ENCODE measurements at places on chromosomes 11 and 22.

DNA sequence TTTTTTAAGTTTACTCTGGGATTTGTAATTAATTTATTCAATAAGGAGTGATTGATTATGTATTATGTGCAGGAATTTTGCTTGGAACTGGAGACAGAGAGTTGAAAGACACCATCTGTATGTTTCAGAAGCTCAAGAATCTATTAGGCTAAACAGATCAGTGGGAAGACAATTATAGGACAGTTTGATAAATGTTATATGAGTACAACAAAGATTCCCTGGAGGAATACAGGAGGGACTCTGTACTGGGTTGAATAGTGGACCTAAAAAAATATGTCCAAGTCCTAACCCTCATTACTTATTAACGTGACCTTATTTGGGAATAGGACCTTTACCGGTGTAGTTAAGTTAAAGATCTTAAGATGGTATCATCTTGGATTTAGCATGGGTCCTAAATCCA, 681.2 kb downstream of the NELL1 start:
- no peak for DNase-seq

DNA sequence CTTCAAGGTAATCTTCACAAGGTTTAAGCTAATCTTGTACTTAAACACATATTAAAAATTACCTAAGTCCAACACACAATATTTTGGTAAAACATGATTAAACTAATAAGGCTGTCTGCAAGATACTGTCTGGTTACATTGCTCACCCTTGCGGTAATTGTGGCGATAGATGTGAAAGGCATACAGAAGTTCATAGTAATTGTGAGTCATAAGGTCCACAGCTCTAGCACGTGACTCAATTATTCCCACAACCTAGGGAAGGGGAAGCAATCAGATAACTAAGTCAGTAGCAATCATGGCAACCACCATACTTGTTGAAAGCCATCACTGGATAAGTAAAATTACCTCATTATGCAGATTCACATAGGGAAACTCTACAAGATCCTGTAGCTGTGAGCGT, 30.5 kb upstream of the FNBP4 start:
- DNase-seq = no peak

GRCh38 chr11:106070606-106071005, 6.5 kb downstream of the KBTBD3 start:
- no peak for DNase-seq

- no peak for DNase-seq
Measured at GRCh38 chr22:20618488-20618887, 111.1 kb downstream of the MED15 start.

GRCh38 chr22:37335806-37336199, 53.5 kb downstream of the CYTH4 start:
- no peak for DNase-seq

- no peak for DNase-seq
Measured at GRCh38 chr11:91350931-91351330, 873.7 kb upstream of the FAT3 start.

GRCh38 chr22:50046019-50046415, 12.1 kb downstream of the TTLL8 start:
- DNase-seq = no peak

DNA sequence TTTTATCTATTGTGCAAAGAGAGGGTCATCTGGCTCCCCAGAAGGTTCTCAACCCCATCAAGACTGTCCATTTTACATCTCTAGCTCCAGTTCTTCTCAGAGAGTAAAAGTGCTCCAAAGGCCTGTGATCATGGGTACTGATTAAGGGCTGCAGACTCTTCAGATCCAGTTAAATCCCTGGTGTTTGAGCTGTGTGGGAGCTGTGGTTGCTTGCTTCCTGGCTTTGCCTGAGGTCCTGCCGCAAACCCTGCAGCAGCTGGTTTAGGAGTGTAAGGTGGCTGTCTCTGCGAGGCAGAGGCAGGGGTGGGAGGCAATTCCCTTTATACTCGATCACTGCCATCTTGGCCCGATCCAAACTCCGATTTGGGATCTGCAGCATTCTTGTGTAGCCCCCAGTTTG, 1.2 kb downstream of the MRPL17 start:
- DNase-seq = no peak

DNA sequence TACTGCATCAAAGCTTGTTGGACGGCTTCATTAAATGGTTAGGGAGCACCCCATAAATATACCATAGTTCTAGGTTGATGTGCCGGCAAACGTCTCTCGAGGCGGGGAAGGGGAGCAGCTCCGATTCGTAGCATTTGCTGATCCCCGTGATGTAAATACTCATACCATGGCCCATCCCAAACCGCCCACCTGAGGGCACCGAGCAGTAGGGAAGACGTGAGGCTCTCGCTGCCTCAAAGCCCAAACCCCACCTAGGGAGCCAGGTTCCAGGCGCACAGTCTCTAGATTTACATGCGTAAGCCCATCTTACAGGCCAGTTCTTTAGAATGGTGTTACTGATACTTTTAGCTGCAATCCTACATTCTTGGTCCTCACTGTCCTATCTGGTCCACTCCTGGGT, 124.0 kb downstream of the FEZ1 start:
- no peak for DNase-seq

DNA sequence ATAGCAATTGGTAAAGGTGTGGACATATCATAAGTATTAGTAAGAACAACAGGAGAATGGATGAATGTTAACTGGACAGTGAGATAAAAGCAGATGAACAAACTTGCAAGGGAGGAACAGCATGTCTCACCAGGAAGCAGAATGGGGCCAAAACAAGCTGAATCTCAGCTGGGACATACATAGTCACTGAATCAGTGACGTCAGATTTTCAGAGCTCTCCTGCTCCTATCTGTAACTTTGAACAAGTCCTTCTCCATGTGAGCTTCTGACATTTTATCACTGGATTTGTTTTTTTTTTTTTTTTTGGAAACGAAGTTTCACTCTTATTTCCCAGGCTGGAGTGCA, 118.7 kb downstream of the BBOX1 start:
- no peak for DNase-seq

- DNase-seq = no peak
Measured at GRCh38 chr22:19535001-19535400, 10.8 kb upstream of the CLDN5 start.

GRCh38 chr11:20597154-20597679, 2.2 kb upstream of the SLC6A5 start:
- no peak for DNase-seq

DNA sequence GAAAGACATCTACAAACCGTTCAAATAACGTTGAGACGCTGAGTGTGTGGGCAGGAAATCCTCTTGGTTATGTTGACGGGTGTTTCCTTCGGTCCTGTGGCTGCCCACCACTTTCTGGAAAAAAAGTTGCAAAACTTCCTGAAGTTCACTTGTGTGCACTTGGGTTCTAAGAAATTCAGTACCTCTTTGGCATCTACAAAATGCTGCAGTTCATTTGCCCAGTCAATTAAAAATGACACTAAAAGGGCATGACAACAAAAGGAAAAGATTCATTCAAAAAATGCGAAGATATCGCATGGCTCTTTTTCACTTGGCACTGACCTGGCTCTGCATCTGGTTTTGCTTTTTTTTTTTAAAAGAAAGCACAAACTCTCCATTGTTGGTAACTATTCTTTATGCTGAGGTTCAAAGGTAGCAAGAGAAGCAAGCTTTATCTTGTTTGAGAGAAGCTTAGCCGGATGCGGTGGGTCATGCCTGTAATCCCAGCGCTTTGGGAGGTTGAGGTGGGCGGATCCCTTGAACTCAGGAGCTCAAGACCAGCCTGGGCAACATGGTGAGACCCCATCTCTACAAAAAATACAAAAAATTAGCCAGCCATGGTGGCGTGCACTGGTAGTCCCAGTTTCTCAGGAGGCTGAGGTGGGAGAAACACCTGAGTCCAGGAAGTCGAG, 10.6 kb upstream of the XBP1 start:
- peak; percentile 57 for DNase-seq

GRCh38 chr22:36455571-36456463, 25.6 kb downstream of the TXN2 start:
- no peak for DNase-seq

- peak; percentile 16 for DNase-seq
Measured at GRCh38 chr22:28773461-28773867, 969 bp downstream of the CCDC117 start.

- DNase-seq = no peak
Measured at GRCh38 chr11:34839969-34840368, 76.2 kb downstream of the APIP start.

GRCh38 chr11:113174882-113175281, 139.5 kb upstream of the TTC12 start:
- DNase-seq = no peak

DNA sequence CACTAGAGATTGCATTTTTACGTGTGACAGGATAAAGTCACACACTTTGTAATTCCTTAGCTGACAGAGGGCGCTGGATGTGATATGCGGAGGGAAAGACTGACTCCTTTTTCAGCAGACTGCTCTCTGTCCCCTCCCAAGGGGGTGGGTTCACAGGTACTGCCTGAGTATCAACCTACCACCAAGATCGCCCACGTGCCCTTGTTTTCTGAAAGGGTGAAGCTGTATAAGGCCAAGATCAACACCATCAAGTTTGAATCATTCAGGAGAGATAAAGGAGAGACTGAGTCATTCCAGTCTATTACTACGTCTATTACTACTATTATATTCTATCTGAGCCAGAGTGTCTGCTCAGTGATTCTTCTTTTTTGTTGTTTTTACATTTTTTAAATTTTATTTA, 30.7 kb downstream of the BUD13 start:
- no peak for DNase-seq

- DNase-seq = no peak
Measured at GRCh38 chr11:81005595-81005994, 1564.8 kb upstream of the TENM4 start.

- DNase-seq = peak; percentile 43
Measured at GRCh38 chr11:61477727-61478148, 30.8 kb upstream of the LRRC10B start.

DNA sequence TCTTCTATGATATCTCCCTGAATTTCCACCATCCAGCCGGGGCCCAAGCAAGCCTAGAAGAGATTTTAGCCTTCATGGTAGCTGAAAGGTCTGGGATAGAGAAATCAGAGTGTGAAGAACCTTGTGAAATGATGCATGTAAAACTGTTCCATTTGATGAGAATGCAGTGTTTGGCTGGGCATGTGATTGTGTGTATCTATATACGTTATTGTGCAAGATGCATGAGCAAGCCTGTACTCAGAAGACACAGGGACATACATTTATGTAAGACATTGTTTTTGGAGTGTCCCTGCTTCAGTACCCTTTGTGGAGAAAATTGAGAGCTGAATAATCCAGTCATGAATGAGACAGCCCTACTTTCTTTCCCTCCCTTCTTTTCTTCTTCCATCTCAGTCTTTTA, 15.2 kb upstream of the OR52K2 start:
- no peak for DNase-seq

GRCh38 chr11:96254854-96255253, 88.1 kb downstream of the MAML2 start:
- DNase-seq = peak; percentile 24

GRCh38 chr22:29079218-29079901, 6.5 kb downstream of the KREMEN1 start:
- peak; percentile 17 for DNase-seq

GRCh38 chr22:43114958-43115357, 4.4 kb downstream of the BIK start:
- DNase-seq = no peak

All from CD4-positive, alpha-beta T cell treated with Interleukin-21 for 1 hour (primary cell).